ENCODE measurements at places on chromosomes 13 and 19.

DNA sequence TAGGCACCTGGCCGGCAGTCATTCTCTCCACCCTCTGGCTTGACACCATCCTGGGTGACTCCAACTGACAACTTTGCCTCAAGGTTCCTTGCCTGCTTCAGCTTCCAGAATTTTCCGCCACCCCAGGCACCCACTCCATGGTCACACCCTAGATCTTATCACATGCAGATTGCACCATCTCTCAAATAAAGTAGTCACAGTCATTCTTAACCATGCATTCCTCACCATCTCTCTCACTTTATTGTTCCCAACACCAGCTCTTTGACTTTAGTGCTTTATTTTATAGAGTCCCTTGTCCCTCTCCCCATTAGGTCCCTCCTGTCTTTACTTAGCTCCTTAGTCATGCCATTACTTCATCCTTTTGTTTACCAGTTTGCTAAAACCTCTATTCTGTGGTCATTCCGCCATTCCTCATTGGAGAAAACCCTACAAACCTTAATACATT, 351.7 kb downstream of the SPRY2 start:
- DNase-seq = no peak

- no peak for DNase-seq
These were observed 510.1 kb upstream of the NBEA start for GRCh38 chr13:34431827-34432581.

DNA sequence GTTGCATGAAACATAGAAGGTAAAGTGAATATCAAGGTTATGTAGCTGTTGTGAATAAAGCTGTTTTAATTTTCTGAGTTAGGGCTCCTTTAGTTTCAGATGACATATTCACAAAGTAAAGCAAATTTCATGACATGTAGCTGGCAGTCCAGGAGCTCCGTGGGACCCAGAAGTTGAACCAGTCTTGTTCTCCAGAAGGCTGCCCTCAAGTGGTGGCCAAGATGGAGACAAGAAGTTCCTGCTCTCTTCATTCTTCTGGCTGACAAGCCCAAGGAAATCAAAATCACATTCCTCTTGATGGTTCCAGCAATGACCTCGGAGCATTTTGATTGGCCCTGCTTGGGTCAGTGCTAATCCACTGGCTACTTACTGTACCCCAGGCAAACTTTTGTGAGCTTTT, 128.7 kb downstream of the LIG4 start:
- DNase-seq = no peak

GRCh38 chr13:31056644-31057271, 104.9 kb downstream of the HSPH1 start:
- no peak for DNase-seq

GRCh38 chr13:106415971-106416370, 119.5 kb downstream of the EFNB2 start:
- no peak for DNase-seq

DNA sequence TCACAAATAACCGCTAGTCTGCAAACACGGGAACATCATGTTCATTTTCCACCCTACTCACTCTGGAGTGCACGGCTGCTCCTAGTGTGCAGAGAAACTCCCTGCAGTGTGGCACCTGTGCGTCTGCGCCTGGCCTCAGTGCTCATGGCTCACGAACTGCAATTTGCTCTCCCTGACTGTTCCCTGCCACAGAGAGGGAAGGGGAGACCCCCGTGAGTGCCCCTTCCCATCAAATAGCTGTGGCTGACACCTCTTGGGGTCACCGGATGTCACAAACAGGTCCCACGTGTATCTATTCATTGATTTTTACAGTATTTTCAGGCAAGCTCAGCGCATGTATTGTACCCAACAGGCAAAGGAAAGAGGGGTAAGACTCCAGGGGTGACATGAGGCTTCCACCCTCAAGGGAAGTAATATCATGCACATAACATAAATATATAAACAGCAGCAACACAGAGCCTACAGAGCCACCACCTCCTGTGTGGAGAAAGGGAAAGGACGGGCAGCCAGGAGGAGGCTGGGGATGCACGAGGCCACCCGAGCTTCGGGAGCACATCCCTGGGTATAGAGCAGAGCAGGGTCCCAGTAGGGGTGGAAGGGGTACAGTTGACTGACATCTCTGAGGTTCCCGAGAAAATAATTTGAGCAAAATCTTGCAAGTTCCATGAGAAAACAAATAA, 140.3 kb upstream of the SOX1 start:
- no peak for DNase-seq

DNA sequence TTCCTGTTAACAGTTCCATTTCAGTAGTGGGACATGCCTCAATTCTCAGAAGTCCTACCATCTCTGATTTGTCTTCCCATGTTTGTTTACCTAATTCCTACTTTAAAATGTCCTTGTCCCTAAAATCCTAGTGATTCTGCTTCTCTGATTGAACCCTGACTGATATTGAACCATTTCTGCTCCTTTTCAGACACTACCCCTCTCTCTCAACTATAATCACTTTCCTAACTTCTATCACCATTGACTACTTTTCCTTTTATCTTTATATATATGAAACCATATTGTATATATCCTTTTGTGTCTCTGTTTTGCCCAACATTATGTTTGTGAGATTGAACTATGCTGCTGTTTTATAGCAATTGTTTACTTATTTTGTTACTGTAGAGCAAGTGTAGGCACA, 15.6 kb upstream of the ZNF227 start:
- no peak for DNase-seq

DNA sequence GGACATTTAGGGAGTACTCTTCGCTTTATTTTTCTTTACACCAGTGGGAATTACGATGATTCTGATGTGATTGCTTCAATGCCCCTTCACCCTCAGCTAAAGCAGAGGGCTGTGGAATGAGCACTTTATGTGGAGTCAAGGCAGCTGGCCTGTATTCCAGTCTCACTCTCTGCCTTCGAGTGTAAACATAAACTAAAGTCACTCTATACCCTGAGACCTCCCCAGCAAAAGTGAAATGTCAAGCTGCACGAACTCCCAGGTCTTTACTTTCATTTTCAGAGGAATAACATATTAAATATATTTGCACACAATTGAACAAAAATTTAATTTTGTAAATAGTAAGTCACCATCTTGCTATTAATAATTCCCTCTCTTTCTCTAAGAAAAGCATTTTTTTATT, 557.1 kb downstream of the DACH1 start:
- no peak for DNase-seq

- no peak for DNase-seq
These were observed 47.1 kb downstream of the LNX2 start for GRCh38 chr13:27573265-27573664.

DNA sequence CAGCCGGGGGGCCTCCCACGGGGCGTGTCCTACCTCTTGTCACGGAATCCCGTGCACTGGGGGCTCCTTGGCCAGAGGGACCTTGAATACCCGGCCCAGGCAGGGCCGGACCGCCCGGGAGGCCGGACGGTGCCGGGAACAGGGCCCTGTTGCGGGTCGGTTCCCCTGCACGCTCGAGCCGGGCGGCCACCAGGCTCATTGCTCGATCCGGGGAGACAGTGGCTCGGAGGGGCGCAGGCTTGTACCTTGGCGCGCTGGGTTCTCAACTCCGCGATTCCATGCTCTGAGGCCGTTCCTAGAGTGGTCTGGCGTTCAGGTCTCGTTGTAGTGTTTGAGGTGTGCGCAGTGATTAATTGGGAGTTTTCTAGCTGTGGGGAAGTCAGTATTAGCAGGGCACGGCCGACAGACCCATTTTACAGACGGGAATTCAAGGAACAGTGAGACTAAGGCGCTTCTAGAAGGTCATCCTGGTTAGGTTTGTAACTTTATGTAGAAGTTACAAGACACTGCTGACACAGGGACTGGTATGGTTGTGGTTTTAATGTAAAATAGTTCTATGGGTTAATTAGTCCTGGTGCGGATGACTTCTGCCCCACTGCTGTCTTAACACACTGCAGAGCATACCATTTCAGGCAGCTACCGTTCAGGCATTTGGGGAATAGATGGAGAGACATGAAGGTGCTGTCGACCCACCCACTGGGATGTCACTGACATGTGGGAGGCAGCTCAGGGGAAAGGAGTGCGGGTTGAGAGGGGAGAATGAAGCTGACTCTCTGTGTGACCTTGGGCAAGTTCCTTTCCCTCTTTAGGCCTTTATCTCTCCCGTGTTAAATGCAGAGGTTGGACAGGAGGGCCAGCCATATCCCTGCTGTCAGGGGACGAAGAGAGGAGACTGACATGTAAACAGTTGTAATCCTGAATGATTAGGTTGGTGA, 592 bp downstream of the CLPTM1 start:
- DNase-seq = no peak

- no peak for DNase-seq
These were observed 756.7 kb upstream of the ARGLU1 start for GRCh38 chr13:107324416-107325204.

GRCh38 chr19:34075661-34076091, 96.6 kb upstream of the LSM14A start:
- no peak for DNase-seq

DNA sequence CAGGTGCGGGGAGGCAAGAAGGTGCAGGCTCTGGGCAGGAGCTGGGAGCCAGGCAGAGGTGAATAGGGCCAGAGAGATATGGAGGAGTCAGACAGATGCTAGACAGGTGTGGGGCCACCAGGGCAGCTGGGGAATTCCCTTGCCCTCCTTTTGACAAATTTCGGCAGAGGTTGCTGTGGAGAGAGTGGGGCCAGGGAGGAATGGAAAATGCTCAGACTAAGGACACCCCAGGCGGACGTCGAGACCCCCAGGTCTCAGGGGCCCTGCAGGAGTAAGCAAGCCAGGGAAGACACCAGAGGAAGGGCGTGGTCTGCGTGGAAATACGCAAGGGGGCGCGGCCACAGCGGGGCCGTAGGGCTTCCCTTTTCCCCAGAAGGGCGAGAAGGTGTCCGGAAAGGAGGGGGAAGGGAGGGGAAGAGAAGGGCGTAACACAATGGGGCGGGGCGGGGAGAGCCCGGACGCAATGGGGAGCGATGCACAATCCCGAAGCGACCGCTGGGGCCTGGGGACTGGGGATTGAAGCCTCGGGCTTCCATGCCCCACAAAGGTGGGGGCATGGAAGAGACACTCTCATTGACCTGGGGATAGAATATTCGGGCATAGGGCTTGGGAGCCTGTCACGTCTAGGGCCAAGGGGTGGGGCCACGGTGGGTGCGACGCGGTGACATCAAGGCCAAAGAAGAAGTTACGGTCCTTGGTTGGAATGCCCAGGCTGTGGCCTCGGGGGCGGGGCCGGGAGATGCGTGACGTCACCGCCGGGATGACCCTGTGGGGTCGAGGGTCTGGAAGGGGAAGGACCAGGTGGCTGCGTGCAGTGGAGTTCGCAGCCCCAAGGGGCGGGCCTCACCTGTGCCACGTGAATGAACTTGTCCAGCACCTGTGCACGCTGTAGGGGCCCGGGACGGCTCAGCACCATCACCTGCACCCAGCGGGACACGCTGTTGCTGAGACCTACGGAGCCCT, 8.2 kb downstream of the RASGRP4 start:
- no peak for DNase-seq

GRCh38 chr13:32107474-32107873, 75.9 kb downstream of the FRY start:
- no peak for DNase-seq

GRCh38 chr19:24099829-24100228, 12.8 kb downstream of the ZNF254 start:
- DNase-seq = no peak

DNA sequence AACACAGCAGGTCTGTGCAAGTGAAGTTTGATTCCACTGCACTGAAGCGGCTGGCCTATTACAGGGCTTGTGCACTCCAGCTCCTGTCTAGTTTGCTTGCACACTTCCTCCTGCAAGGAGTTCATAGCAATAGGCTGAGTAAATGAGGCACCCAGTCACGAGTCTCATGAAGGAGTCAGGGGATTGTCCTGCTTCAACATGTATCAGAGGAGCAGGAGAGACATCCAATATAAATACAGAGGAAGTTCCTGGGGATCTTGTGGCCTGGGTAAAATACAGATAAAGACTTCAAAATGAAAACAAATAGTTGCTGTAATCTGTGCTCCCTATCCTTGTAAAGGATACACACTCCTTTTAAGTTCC, 259.9 kb downstream of the SLITRK1 start:
- no peak for DNase-seq

- no peak for DNase-seq
These were observed 161.6 kb downstream of the NDFIP2 start for GRCh38 chr13:79642596-79642995.

DNA sequence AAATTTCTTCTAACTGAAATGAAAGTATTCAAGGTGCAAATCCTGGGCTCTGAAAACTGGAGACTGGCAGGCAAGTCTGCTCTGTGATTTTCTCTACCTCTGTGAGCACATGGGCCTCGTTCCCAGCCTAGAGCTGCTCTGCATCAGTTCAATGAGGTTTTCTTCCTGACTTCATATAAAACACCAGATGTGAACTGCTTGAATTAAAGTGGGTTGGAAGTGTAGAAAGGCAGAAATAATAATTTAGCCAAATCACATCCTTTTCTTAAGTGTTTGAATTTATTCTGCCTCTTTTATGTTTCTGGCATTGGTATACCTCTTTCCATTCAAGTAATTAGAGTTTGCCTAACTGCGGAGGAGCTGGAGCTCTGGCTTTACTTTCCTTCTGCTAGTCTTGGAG, 540.8 kb downstream of the OLFM4 start:
- DNase-seq = no peak

- no peak for DNase-seq
These were observed 8.8 kb downstream of the PRPF31 start for GRCh38 chr19:54124393-54124792.

- DNase-seq = no peak
These were observed 16.5 kb downstream of the C2CD4C start for GRCh38 chr19:392375-392970.

DNA sequence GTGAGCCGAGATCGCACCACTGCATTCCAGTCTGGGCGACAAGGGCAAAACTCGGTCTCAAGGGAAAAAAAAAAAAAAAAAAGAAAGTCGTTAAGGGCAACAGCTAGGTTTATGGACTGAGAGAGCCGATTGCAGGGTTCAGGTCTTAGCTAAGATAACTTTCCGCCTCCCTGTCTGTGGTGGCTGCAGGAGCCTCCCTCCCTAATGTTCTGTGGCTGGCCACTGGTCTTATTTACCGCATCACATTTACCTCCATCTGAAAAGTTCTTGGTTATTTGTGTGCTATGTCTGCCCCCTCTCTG, 722 bp upstream of the CRTC1 start:
- no peak for DNase-seq

- no peak for DNase-seq
These were observed 1270.8 kb downstream of the PCDH9 start for GRCh38 chr13:65959305-65959704.

GRCh38 chr13:80814541-80814940, 473.6 kb upstream of the SPRY2 start:
- DNase-seq = no peak

DNA sequence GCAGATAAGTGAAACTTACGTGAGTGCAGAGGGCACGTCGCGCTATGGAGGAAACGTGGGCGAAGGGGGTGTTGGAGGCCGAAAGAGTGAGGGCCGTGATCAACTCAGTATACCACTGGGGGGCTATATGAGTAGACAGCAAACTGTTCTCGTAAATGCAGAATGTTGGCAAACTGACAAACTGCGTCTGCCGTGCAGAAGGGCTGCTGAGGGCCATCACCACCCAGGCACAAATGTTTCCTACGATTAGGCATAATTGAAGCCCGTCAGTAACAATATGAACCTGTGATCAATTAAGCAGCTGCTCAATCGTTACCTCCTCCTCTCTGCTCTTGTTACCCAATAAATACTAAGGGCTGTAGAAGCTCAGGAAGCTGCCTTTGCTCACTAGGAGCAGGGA, 17.3 kb upstream of the MADCAM1 start:
- peak; percentile 72 for DNase-seq

Data from NCI-H1436 (cell line).